Right cardiac atrium (tissue), 5 donors: ENCODE measurements at places on chromosomes 2 and 18. TPM values are rescaled to one million over a fixed set of nuclear protein-coding genes. Genes with fewer than 3 reads are reported as not detected.

GRCh38 chr2:71457923-71458322 is 4.6 kb downstream of the DYSF start:
- no peak for DNase-seq

DNA sequence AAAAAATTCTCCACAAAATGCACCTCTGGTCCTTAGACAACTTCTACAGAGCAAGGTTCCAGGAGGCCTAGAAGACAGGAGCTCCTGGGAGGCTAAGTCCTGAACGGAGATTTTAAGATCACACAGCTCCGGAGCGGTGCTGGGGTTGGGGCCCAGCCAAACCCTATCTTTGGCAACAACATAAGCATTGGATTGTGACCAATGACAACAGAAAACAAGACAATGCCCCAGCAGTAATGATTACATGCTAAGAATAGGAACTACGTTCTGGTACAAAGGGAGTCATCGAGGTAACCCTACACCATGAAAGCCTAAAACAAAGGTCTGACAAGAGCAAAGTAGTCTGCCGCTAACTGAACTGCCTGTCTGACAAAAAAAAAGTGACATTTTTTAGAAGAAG is 171.2 kb downstream of the CMPK2 start:
- DNase-seq: peak; percentile 43

GRCh38 chr2:45964223-45964841 is 312.9 kb downstream of the PRKCE start:
- peak; percentile 85 for DNase-seq

GRCh38 chr2:951224-952006 is 766 bp downstream of the SNTG2 start:
- DNase-seq: peak; percentile 35

DNA sequence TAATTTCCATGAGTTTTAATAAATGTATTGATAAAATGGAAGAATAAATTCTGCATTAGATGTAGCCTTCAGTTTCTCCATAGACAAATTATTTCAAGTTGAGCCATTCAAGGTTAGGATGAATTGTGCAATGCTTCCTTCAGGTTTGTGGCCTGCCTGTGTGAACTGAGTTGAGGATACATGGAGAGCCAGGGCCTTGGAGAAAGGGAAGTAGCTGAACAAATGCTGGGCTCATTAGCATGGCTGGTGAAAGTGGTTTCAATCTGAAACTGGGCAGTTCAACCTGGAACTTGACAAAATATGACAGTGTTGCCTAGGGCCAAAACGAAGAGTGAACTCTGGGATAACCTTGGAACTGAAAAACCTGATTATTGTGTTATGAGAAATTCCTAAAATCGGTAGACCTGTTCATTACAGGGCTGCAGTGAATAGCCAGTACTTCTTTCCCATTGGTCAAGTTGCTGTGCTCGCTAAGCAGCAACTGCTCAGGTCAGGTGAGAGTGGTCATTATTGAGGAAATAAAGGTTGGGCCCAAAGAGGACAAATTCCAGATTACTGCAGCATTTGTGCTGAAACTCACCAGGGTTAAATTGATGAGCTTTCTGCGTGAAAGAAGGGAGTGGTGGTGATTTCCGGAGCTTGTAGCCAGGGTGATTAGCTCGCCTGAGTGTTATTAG is 12.7 kb downstream of the INPP1 start:
- no peak for DNase-seq

DNA sequence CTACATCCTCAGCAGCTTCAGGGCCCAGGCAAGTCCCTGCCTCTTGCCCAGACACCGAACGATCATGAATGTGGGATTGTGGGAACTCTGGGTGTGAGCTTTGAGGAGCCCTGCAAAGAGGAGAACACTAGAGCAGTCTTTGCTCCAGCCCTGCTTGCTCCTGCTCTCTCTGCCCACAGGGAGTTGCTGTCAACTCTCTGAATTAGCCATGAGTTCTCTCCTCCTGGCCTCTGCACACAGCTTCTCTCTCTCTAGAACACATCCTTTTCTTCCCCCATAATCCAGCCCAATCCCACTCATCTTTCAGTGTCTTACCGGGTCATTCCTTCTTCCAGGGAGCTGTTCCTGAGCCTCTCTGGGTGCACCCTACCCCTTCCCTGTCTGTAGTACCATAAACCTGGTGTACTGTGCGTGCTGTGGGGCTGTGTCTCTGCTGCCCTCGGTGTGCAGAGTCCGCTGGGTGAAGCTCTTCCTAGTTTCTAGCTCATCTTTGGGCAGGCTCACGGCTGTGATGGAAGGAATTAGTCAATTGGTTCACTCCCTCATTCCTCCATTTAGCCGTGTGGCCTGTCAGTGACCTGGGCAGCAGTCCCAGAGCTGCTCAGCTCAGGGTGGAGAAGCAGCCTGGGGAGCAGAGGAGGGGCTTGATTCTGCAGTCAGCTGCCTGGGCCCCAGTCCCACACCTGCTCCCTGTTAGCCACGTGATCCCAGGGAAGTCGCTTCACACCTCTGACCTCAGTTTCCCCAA is 132.9 kb upstream of the HDAC4 start:
- DNase-seq: no peak

DNA sequence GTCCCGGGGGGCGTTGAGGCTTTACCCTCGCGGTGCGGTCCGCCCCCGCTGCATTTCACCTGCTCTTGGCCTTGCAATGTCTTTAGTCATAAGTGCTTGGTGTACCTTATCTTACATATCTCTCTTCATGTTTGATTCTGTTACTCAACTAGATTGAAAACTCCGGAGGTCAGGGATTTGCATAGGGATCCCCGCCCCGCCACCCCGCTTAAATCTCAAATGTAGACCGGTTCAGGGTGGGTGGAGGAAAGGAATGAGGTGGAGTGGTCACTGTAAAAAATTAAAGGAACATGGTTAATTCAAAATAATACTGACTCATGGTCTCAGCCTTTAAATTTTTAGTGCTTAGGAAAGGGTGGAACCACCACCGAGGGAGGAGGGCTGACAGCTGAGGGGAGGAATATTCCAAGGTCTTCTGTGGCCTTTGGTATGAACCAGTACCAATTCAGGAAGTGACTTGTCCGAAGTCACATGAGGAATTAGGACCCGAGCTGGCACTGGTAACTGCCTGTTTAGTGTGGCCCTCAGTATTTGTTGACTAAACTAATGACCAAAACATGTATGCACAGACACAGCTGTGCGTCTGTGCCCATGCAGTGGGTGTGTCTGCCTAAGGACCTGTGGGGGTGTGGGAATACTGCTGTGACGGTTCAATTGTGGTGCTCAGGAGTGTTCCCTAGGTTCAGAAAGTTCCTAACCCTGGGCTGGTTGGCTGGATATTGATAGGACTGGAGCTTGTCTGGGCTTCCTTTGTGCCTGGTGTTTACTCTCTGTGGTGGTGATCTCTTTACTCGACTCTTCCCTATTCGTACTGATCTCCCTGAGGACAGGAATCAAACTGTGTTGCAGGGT is 1.0 kb downstream of the PLEKHB2 start:
- peak; percentile 61 for DNase-seq

- no peak for DNase-seq
Measured at GRCh38 chr2:17979707-17980106, 101.2 kb downstream of the KCNS3 start.

DNA sequence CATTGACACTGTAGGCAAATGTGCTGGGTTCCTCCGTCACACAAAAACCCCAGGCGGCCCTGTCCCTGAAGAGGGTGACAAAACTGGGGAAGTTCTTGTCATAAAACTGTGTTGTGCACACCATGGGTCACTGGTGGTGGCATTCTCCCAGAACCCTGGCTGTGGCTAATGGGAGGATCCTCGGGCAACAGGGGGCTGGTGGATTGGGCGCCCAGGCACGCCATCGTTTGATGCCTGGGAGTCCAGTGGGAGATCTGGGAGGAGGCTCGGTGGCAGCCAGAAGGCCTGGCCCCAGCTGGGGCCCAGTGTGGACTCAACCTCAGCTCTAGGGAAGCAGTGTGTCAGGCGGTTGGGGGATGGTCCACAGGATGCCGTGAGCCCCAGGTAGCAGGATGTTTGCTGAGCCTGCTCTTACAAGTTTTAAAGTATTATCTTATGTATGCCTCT is 140.7 kb downstream of the ACOXL start:
- DNase-seq: no peak

DNA sequence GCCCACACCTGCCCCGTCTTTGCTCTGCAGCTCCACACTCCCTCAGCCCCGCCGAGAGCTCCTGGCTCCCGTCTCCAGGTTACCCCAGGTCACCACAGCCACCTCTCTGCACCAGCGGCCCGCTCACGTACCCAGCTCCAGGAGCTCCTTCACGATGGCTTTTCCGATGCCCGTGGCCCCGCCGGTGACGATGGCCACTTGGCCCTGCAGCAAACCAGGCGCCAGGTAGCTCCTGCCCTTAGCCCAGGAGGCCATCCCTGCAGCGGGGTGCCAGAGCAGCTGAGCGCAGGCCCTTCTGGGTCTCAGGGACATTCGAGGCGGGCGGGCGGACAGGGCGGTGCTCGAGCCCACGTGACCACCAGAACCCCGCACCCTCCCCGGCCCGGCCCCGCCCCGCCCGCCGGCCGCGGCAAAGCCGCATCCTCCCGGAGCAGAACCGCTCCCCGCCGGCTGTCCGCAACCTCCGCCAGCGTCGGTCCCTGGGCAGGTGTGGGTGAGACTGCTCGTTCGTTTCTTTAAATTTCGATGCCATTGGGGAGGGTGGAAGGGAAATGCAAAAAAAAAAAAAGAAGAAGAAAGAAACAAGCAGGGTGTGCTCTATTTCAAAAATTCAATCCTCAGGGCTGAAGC is at the start of the genes PECR and TMEM169:
TSS of gene PECR (minus strand) at position 323 of the 630 bp plus-strand sequence. CDS start at position 255, 68 bp downstream.
TSS of gene TMEM169 (plus strand) at position 433 of the 630 bp plus-strand sequence. CDS start 14,045 bp downstream, outside the sequence.
- DNase-seq: peak; percentile 85

- no peak for DNase-seq
Measured at GRCh38 chr2:167135706-167136105, 247.4 kb downstream of the XIRP2 start.

GRCh38 chr18:24488824-24489493 is 28.5 kb downstream of the HRH4 start:
- no peak for DNase-seq

DNA sequence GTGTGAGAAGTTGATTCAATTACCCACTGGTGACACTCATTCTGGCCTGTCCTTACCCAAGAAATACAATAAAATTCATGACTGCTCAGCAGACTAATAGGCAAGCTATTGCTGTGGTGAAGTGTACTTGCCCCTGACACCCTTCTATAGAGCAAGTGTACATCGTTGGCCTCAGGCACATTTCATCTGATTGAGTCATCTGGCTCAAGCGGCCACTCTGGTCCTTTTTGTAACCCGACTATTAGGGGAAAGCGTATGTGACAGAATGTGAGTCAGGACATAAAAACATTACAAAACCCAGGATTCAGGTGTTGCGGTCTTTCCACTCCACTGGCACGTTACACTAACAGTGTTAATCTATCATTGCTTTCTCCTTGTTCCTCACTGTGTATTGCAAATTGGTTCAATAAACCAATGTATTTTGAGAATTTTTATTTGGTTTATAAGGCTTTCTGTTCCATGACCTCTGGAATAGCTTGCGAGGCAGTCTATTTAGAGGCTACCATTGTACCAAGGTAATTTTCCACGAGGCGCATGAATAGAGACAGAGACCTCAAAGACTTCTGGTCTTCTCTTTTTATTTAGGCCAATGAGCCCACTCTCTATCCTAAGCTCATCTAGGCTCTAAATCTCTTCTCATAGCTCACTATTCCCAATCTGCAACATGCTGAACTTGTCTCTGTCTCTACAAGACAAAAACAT is 10.2 kb upstream of the TTC32 start:
- DNase-seq: no peak

GRCh38 chr2:31260870-31261269 is 26.9 kb downstream of the EHD3 start:
- DNase-seq: no peak

- DNase-seq: no peak
Measured at GRCh38 chr2:159147690-159148089, 138.8 kb downstream of the WDSUB1 start.

DNA sequence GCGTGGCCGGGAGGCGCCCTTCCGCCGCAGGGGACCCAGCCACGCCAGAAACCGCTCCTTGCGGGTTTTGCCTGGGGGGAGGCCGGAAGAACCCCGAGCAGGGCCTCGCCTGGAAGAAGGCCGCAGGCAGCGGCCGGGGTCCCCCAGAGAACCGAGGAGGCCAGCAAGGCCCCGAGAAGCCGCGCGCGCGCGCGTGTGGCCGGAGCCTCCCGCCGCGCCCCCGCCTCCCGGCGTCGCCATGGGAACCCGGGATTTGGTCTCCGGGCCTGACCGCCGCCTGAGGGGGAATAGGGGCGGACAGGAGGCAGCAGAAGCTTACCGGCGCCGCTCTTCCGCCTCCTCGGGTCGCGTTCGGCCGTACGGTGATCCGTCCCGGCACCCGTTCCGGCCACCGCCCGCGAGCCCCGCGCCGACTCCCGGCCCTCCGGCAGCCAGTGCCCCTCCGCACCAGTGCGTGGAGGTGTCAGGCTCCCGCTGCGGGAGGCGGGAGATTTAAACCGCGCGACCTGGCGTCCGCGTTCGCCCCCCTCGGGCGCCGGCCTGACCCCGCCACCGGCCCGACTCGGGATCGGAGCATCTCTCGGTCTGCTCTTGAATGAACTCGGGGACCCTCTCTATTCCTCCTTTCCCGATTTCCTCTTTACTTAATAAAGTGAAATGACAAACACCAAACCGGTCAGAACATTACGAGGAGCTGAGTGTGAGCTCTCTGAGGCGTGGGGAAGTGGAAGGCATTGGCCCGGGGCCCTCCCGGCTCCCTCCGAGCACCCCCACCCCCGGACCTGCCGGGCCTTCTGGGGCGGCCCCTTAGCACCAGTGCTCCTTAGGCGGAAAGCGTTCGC is at the start of gene ICA1L:
TSS of gene ICA1L (minus strand) at position 467 of the 842 bp plus-strand sequence. CDS start 42,757 bp downstream, outside the sequence.
- DNase-seq: peak; percentile 90

DNA sequence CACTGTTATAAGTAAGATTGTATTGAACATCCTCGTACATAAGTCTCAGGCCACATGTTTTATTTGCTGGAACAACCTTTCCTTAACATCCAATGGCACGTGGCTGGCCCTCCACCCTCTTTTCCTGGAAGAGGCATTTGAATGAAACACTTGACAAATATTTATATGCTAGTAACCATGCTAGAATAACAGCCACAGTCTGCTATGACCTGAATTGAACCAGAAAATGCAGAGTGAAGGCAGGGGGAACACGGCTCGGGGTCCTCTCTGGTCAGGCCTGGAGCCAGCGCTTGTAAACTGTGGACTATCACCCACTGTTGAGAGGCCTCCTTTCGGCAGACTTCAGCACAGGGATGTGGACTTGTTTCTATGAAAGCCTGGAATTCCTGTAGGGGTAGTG is 198.2 kb upstream of the COPS8 start:
- peak; percentile 50 for DNase-seq

- no peak for DNase-seq
Measured at GRCh38 chr2:29723255-29724001, 198.0 kb downstream of the ALK start.

GRCh38 chr2:1068822-1069221 is 118.2 kb downstream of the SNTG2 start:
- no peak for DNase-seq

Gene LYG2
- total RNA-seq: not detected

Gene PPIL3
- total RNA-seq: 31.5 TPM

Gene RNF149
- 40.6 TPM for total RNA-seq

Gene FAHD2A
- total RNA-seq: 28.8 TPM

Gene GPR155
- 15.5 TPM for total RNA-seq

Gene GIGYF2
- 68.2 TPM for total RNA-seq

Gene HOXD8
- 0.17 TPM for total RNA-seq

Gene IL37
- not detected for total RNA-seq

Gene FLACC1
- 5.5 TPM for total RNA-seq

Gene SLC30A3
- 9.4 TPM for total RNA-seq
